ENCODE measurements at places on chromosomes 4 and X.

DNA sequence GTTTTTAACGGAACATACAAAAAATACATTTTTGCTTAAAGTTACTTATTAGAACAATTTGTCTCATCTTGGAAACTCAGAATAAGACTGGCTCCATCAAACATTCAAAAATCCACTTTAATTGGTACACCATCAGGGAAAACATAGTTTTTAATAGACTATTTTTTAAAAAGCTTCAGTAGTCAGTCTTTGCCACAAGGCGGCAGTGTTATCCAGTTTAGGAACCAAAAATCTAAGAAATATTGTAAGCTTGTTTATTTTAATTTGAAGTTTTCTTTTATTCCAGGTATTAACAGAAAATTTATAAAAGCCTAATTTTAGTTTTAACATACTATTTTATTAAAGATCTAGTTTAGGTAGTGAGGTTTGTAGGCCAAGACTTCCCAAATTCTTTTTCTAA is 107.7 kb downstream of the APOOL start:
- DNase-seq, result no peak

DNA sequence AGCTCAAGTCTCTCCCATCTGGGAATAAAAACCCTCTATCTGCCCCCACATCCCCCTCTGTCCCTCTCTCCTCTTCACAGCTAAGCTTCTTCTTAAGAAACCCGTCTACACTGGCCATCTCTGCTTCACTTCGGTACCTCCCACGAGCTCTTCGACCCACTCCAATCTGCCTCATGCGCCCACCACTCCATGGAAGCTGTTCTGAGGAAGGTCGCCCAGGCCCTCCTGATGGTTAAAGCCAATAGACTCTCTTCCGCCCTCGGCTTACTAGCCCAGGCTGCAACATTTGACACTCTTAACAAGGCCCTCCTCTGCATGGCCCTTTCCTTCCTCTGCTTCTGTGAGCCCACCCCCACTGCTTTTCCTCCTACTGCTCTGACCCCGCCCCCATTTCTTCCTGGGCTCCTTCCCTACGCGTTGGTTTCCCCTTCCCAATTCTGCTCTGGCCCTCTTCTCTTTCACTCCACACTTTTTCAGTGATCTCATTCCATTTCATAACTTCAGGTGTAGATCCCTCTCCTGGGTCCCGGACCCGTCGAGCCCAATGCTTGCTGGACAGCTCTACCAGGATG is 11.8 kb downstream of the IQSEC2 start:
- no peak for DNase-seq

- no peak for DNase-seq
Observed at GRCh38 chr4:89469930-89470375, 162.4 kb upstream of the GPRIN3 start.

- no peak for DNase-seq
Observed at GRCh38 chrX:150456941-150457340, 93.8 kb downstream of the MAMLD1 start.

DNA sequence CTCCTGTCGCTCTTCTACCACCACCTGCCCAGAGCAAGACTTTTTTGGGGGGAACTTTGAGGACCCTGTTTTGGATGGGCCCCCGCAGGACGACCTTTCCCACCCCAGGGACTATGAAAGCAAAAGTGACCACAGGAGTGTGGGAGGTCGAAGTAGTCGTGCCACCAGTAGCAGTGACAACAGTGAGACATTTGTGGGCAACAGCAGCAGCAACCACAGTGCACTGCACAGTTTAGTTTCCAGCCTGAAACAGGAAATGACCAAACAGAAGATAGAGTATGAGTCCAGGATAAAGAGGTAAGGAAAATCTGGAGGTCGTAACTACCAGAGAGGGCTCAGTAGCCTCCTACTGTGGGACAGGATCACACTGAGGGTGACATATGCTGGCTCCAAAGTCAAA is 364.5 kb downstream of the MAPK10 start:
- no peak for DNase-seq

DNA sequence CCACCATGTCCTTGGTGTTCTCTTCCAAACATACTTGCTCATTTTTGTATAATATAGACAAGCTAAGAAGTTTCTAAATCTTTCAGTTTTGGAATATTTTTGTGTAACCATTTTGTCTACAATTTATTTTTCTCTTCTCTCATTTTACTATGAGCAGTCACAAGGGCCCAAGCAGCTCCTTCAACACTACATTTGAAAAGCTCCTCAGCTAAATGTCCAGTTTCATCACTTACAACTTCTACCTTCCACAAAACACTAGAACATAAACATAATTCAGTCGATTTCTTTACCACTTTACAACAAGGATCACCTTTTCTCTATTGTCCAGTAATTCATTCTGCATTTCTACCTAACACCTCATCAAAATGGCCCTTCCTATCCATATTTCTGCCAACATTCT is 554.4 kb downstream of the RAB28 start:
- no peak for DNase-seq

DNA sequence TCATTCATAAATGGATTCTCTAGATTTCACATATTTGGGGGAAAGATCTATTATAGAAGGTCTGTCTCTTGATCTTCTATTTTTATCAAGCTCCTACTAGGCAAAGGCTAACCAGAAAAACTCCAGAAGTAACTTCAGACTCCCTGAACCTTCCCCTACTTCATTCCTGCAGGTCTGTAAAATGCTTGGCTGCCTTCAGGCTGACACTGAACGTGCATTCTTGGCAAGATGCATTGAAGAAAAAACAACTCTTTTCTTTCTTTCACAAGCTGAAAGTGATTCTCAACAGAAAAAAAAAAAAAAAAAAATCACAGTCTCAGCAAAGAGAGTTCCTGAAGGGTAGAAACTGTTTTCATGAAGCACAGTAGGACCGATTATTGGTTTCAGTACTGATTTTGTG is 12.7 kb downstream of the OPHN1 start:
- DNase-seq, result no peak

GRCh38 chr4:26022346-26023202 is 108.6 kb downstream of the SMIM20 start:
- DNase-seq, result peak; percentile 12

DNA sequence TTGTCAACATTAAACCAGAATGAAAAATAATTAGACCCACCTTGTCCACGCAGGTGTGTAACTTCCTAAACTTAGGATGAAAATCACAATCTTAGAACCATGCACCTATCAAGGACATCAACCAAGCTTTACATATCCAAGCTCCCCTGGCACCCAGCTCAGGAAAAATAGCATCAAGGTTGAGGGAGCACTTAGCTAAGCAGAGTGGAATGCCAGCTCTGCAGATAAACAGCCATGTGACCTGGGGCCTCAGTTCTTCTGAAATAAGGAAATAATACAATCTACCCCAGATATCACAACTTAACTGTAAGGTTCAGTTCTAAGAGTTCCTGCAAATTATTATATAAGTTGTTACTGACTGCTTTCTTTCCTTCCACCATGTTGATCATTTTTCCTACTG is 64.7 kb downstream of the DHX15 start:
- no peak for DNase-seq

DNA sequence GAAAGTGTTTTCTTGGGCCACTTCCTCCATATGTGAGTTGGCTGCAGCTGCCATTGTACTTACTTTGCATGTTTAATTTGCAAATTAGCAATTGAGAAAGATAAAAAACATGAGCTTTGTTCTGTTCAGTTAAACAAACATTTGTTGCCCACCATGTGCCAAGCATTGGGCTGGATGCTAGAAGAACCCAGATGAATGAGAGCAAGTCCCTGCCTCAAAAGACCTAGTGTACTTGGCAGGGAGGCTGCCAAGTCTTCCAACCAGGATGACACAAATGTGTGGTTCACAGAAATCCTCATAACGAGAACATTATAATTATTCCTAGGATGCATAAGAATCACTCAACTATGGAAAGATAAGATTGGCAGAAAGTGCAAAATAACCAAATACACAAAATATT is 66.7 kb downstream of the GPM6A start:
- no peak for DNase-seq

DNA sequence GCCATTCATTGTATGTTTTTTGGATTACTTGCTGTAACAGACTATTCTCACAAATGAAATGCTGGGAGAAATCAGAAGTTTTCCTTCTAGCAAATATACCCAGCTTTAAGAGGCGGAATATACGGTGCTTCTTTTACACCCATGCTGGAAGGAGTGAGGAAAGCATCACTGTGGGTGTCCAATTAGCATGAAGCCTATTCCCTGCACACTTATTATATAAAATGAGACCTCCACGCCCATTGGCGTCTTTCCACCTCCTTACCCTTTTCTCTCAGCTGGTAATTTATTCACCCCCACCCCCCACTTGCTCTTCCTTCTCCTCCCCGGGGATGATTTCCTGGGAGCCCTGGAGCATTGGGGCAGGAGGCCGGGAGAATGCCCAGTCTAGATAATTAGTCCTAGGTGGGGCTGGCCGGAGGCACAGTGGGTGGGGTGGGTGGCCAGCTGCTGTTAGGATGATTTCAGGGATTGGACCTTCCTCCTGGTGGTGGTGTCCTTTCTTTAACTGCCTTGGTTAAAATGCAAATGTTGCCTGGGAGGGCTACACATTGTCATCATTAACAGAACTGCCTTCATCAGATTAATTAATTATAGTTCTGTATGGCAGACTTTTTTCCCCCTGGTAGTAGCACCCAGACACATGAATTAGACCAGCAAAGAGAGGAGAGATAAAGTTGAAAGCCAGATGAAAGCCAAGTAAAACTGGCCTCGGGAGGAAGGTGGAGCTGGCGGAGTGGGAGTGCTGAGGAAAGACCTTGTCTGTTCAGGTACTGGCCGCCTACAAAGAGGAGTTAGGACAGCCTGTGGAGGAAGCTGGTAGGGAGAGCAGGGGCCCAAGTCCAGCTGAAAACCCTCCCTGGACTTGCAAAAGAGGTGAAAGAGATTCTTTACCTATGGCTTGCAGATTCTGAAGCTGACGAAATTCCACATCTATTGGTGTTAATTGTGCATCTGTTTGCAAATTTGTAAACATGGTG is 11.4 kb downstream of the SHROOM2 start:
- DNase-seq, result no peak

DNA sequence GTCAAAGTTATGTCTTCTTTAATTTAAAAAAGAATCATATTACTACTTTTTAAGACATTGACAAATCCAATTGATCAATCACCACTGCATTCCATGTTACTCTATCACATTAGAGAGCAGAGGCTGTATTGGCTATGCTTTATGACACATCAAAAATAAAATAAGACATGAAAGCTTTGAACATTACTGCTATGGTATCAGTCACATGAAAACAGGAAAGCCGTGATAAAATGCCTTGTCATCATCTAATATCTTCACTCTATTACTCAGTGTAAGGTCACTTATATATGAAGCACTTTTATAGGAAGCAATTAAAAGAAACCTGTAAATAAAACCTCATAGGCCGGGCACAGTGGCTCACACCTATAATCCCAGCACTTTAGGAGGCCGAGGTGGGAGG is 27.7 kb upstream of the CEP135 start:
- DNase-seq, result no peak

DNA sequence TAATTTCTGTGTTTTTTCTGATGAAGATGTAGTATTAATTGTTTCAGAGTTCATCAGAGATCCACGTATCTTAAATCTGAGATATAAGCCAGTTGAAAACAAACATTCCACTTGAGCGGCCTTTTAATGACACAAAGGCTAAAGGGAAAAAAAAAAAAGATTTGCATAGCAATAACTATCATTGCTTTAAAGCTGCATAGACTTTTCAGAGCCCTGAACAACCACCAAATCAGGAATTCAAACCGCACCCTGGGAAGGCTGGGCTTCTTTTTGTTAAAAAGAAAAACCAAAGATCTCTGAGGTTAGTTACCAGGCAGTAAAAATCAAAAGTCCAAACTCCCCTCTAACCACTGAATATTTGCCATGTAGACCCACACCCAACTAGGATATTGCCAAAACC is 206.0 kb downstream of the HHIP start:
- no peak for DNase-seq

DNA sequence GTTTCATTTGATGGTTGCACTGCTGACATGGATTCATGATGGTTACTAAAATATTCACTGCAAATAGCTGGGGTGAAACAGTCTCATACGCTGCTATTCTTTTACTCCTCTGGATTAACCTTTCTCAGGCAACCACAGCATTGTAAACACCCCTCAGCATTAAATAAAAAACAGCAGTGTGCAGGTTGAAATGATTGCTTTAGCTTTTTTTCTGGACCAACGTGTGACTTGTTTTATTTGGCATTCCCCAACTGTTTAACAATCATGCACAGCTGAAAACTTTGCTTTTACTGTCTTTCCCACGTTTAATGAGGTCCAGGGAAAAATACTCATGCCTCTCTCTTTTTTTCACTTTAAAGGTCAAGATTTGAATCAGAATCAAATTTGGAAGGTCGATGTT is 490.8 kb downstream of the RAPGEF2 start:
- no peak for DNase-seq

DNA sequence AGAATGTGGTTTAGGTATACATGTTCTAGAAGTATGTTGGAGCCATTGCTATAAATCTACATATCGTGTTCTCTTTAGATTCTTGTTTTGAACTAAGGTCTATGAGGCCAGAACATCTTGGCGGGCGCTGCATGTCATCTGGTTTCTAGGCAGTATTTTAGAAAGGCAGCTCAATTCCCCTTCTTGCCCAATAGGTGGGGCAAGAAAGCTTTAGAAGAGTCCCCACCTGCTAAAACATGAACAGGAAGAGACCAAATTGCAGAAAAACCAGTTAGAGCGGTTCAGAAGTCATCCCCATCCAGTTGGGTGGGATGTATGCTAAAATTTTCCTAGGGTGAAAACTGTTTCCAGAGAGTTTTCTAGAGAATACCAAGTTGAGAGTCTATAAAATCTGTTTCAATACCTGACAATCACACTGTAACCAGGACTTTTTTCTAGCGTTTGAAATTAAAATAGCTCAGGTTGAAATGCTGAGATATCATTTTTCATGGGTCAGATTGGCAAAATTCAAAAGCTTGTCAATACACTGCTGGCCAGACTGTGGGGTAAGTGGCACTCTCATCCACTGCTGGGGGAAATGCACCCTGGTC is 17.5 kb upstream of the SH3KBP1 start:
- DNase-seq, result no peak

DNA sequence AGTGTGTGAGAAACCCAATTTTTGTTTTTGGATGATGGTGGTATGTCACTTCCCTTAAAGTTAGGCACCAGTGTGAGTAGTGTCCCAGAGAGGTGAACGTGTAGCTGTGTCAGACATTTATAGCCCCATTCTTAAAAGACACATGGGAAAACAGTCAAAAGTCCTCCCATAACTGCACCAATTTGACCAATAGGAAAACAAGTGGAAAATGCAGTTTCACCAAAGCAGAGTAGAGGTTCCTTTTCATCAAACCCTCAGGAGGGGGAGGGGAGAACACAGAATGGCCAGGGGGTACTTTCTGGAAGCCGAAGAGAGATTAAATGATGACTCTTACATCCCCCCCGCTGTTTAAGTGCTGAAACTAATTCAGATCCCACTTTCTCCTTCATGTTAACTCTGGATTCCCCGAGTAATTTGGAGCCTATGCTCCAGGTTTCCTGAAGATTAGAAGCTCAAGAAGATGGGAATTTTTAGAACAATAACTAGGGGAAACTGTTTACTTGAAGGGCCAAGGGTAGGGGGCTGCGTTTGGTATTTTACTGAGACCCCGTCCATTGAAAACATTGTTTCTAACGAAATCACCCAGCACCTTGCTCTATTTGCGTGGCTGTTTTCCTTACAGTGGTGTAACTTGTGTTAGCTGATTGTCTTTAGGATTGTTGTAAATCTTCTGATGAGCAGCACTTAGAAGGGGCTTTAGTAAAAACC is 2.1 kb upstream of the LEF1 start:
- no peak for DNase-seq

- no peak for DNase-seq
Observed at GRCh38 chr4:113101669-113102068, 52.2 kb downstream of the ANK2 start.

- DNase-seq, result no peak
Observed at GRCh38 chr4:175935016-175935661, 123.1 kb upstream of the GPM6A start.

Data from NCI-H1417 treated with DMSO at 0.1 percent for 48 hours (cell line).